ENCODE measurements at places on chromosomes 1 and 21.

- no peak for DNase-seq
Observed at GRCh38 chr1:84301785-84302385, 377 bp downstream of the SAMD13 start.

- no peak for DNase-seq
Observed at GRCh38 chr1:239785576-239785975, 306.1 kb upstream of the FMN2 start.

- peak; percentile 70 for DNase-seq
Observed at GRCh38 chr21:29238053-29238966, 60.4 kb upstream of the BACH1 start.

- no peak for DNase-seq
Observed at GRCh38 chr1:165988817-165989216, 161.4 kb downstream of the UCK2 start.

DNA sequence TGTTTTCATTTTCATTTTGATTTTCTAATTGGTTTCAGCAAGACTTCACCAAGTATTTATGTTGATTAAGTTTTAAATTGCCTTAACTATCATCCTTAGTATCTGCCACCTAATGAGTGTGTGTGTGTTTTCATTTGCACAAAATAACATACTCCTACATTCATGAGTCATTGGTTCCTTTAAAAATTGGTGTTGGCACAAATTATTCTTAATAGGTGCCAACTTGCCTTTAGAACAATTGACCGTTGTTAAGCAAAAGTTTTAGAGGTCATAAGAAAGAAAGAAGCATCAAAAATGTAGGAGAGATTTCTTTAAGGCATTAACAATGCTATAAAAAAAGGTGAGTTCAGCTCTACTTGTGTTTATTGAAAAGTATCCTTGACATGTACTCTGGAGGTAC, 77.5 kb downstream of the FNBP1L start:
- DNase-seq: no peak

DNA sequence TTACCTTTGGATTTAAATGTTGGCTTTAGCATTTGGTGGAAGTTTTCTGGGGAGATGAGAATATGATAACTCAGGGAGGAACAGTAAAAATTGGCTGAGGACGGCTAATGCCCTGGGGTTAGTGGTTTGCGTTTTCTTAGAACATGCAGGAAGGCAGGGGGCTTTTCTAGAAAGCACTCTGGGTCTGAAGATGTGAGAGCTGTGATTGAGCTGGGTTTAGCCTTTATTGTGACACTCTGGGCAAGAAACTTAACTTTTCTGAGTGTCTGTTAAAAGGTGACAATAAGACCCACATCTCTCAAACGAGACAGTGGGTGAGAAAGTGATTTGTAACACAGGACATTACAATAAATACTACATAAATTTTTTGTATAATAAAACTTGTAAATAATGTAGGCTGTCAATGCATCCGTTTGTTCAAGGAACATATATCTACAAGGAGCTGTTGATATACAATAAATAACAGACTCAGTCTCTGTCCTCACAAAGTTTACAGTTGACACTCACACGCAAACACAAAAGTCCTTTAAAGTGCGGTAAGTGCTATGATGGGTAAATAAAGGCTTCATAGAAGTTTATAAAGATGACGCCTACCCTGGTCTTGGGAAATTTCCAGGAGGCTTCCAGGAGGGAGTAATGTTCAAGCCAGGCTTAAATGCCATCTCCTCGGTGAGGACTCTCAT, 49.5 kb upstream of the MRPS6 start:
- DNase-seq: no peak

DNA sequence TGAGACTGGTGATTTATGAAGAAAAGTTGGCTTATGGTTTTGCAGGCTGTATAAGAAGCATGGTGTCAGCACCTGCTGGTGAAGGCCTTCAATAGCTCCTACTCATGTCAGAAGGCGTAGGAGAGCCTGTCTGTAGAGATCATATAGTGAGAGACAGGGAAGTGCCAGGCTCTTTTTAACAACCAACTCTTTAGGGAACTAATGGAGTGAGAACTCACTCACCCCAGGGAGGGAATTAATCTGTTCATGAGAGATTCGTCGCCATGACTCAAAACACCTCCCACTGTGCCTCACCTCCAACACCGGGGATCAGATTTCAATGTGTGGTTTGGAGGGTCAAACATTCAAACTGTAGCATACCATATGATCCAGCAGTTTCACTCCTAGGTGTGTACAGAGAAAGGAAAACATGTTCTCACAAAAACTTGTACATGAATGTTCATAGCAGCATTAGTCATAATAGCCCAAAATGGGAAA, 72.6 kb downstream of the TTC3 start:
- no peak for DNase-seq

GRCh38 chr1:64849942-64850341, 105.1 kb downstream of the RAVER2 start:
- no peak for DNase-seq

GRCh38 chr1:92749024-92749634, 35.8 kb downstream of the EVI5 start:
- DNase-seq: peak; percentile 24

- DNase-seq: no peak
Observed at GRCh38 chr1:228735871-228736586, 750 bp downstream of the RHOU start.

GRCh38 chr1:43067977-43068751, 103.9 kb downstream of the EBNA1BP2 start:
- no peak for DNase-seq

DNA sequence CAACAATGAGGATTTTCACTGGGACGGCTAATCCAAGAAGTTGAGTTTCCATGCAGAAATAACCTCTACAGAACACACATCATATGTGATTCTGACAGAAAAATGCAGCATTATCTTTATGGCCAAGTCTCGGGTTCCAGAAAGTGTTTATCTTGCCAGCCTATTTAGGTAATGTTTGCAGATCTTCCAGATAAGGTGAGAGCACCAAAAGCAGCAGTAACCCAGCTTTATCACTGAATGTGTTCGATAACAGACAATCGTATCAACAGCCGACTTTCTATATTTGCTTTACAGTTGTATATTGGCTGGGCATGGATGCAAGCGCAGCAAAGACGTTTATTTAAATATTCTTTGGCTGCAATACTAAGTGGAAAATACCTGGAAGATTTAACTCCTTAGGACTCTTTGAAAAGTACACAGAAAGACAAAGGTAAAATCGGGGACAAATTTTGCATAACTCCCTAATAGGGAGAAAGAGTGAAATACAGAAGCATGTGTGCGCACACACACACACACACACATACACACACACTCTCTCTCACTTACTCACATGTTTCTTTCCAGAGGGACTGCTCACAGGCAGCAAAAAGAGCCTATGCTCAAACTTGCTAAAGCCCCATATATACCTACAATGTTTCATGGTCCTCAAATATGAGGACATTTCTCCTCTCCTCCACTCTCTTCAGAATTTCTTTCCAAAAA, 3.0 kb upstream of the CTSK start:
- no peak for DNase-seq

DNA sequence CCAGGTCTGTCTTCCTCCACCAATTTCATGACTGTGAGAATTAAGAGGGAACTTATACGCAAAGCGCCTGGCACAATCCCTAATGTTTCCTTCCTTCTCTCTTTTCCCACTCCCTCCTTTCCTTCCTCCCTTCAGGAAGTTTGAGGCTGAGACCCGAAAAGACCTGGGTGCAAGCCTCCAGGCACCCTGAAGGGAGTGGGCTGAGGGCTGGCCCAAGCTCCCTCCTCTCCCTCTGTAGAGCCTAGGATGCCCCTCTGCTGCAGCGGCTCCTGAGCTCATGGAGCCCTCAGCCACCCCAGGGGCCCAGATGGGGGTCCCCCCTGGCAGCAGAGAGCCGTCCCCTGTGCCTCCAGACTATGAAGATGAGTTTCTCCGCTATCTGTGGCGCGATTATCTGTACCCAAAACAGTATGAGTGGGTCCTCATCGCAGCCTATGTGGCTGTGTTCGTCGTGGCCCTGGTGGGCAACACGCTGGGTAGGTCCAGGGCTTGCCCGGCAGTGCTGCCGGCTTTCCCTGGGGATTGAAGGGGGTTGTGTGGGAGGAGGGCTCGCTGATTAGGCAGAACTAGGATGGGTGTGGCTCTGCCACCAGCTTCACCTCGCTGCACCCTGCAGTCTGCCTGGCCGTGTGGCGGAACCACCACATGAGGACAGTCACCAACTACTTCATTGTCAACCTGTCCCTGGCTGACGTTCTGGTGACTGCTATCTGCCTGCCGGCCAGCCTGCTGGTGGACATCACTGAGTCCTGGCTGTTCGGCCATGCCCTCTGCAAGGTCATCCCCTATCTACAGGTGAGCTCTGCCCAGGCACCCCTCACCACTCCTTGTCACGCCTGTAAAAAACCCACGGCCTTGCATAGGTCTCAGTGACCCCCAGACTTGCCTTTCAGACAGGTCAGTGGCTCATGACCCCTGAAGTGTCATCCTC, 1.7 kb downstream of the HCRTR1 start:
- DNase-seq: no peak

DNA sequence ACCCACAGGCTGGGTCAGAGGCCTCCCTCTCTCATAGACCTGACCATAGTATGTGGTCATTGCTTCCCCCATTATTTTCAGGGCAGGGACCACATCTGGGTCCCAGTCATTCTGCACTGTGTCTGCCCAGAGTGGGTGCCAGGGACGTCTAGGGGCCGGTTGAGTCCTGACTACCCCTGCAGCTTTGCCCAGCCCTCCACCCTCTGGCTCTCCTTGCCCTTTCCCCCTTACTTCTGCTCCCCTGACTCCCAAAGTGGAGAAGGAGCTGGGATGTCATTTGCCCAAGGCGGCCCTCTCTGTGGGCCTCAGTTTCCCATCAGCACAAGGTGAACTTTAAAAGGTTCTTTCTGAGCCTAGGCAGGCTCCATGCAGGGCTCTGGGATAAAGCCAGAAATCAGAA, 4.3 kb upstream of the TTC22 start:
- no peak for DNase-seq

- no peak for DNase-seq
Observed at GRCh38 chr1:72568113-72568512, 285.8 kb upstream of the NEGR1 start.

DNA sequence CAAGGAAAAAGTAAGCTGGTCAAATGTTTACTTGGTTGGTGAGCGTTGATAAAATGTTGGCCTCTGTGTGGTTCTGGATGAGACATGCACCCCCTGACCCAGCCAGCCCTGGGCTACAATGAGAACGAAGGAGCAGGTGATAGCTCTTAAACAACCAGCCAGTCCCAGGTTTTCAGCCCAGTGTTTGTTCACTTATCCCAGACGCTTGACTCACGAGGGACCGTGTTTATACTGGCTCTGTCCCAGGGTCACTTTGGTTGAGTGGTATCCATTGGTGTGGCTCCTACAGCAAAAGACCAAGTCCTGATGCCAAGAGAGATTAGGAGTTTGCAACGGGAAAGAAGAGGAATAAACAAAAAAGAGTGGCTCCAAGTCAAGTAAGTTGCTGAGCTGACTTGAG, 86.9 kb downstream of the KCNJ15 start:
- DNase-seq: no peak

DNA sequence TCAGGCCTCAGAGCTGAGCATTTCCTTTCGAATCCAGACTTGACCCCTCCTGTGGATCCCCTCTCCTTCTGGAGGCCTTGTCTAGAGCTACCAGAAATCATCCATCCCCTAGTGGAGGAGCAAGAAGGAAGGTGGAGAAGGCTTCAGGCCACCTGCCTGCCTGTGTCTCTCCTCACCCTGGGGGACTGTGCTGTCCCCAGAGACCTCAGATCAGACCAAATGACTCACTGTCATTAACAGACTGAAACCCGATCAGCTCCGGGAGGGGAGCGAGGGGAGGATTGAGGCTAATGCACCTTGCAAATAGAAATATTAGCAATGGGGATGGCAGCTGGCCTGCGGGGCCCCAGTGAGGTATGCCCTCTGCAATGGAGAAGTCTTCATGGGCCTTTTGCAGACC, 2.1 kb downstream of the MYBPH start:
- no peak for DNase-seq

DNA sequence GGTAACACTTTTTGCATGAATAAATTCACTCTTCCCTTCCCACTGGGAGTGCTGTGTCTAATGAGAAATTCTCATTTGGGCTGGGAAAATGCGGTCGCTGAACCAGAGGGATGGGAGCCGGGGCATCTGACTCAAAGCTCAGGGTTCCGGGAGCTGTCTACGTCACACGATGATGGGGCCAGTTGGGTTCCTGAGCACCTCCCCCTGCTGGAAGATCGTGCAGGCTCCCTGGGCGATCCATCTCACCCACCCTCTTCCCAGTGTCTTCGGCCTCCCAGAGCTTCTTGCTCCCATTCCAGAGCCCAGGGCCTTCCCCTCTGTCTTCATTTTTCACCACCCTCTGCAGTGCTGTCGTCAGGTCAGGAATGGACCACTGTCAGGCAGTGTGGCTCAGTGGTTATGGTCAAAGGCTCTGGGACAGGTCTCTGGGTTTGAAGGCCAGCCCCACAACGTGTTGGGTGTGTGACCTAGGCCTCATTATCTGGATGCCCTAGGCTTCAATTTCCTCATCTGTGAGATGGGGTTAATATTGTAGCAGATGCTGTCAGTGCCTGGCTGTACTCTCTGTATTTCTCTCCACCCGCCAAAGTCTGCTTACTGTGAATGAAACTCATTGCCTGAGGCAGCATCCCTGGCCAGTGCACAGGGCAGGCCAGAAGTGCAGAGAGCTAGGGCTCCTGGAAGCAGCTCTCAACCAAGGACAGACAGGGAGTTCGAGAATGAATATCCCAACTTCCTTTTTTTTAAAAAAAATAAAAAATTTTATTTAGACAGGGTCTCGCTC, 31.8 kb downstream of the IGSF21 start:
- DNase-seq: no peak

GRCh38 chr1:53107090-53107489, 35.3 kb downstream of the SLC1A7 start:
- no peak for DNase-seq

- peak; percentile 41 for DNase-seq
Observed at GRCh38 chr1:195604287-195604686, 1004.0 kb downstream of the KCNT2 start.

GRCh38 chr1:185850366-185850765, 116.2 kb downstream of the HMCN1 start:
- DNase-seq: no peak

DNA sequence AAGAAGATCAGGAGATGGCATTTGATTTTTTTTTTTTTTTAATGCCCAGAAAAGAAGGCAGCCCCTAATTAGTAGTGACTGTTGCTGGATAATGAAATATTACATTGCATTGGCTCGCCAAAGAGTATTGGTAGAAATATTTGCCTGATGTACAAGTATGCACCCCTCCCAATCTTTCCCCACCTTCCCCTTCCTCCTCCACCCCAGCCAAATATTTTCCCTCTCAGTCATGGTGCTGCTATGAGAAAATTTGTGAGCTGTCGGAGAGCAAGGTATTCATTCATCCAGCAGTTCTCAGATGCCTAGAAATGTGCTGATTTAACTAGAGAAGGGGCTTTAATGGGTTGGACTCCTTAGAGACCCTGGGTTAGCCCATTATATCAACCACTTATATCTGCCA, 50.5 kb upstream of the IKBKE start:
- no peak for DNase-seq

GRCh38 chr1:209490013-209490412, 93.5 kb upstream of the CAMK1G start:
- no peak for DNase-seq
